Suppressor macrophage treated with lipopolysaccharide for 1 hour (primary cell): ENCODE measurements at places on chromosomes 11 and 22.

GRCh38 chr11:112221274-112221835, 4.9 kb upstream of the PTS start:
- no peak for DNase-seq

DNA sequence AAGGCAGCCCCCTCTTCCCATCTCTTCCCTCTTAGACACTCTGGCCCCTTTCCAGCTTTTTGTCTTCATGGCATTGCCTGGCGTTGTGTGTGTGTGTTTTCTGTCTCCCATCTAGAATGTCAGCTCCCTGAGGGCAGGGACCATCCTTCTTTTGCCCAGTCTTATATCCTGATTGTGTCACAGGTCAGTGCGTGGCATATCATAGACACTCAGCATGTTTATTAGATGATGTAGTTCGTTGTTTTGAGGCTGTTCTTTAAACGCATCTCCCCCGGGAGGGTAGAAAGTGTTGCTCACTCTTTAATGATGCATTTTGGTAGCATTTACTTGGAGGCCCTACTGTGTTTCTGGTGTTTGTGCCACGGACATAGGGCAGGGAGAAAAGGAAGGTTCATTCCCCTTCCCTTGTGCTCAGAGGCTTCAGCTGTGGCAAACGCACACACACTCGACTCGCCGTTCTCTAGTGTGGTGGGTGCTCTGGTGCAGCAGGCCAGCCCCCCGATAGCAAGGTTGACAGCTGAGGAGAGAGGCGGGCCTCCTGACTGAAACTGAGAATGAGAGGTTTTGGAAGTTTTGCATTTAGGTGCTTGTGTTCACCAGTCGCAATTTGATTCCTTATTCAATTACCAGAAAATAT, 60.2 kb downstream of the TNRC6B start:
- no peak for DNase-seq

GRCh38 chr11:72576661-72577060, 97.6 kb downstream of the PDE2A start:
- no peak for DNase-seq

DNA sequence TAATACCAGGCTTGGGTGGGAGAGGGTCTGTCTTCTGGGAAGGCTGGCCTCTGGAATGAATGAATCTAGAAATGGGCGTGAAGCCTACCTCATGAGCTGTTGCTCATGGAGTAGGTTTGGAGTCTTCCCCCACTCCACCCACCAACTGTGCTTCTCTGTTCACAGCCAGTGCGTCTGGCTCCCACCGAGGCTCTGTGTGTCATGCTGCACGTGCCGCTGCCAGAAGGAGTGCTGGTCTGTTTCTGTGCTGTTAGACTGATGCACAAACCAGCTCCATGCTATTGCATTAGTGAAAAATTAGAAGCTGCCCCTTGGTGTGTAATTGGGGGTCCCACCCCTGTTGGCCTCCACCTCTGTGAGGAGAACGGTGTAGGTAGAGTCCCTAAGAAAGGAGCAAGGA, 132.3 kb upstream of the PARVA start:
- no peak for DNase-seq

DNA sequence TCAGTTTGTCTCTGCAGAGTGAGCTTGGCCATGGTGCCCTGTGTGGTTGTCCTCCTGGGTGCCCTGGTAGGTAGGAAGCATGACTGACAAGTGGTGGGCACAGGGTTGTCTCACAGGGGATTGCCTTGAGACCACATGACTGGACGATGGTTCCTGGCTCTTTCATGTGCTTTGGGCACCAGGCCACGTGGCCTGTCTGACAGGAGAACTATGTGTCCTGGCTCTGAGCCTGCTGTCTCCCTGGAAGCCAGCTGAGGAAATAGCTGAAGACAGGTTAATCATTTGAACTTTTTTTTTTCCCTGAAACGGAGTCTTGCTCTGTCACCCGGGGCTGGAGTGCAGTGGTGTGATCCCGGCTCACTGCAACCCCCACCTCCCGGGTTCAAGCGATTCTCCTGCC, 93.2 kb downstream of the LDLRAD3 start:
- DNase-seq, result no peak

GRCh38 chr11:133531971-133532651, at the start of gene OPCML:
Gene OPCML (minus strand): TSS chr11:133532501.
- DNase-seq, result no peak

- DNase-seq, result no peak
Observed at GRCh38 chr11:95734009-95734572, 55.5 kb downstream of the FAM76B start.

DNA sequence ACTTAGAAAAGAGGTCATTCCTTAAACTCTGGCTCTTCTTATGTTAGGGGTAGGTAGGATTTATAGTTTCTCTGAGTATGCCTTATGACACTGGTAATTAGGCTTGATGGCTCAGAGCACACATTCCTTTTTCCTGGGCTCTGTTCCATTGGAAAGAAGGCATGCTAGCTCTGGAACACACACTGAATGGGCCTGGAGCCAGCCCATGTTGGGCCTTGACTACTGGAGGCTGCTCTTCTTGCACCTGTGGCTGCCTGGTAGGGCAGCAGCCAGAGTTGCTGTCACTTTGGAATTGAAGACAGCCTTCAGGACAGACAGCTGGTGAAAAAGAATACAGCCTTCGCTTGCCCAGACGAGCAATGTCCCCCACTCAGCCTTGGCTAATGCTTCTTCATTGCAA, 18.2 kb downstream of the MCAM start:
- no peak for DNase-seq

- DNase-seq, result no peak
Observed at GRCh38 chr11:89495951-89496350, 4.8 kb upstream of the NOX4 start.

- no peak for DNase-seq
Observed at GRCh38 chr11:33668468-33668825, 32.2 kb downstream of the C11orf91 start.

DNA sequence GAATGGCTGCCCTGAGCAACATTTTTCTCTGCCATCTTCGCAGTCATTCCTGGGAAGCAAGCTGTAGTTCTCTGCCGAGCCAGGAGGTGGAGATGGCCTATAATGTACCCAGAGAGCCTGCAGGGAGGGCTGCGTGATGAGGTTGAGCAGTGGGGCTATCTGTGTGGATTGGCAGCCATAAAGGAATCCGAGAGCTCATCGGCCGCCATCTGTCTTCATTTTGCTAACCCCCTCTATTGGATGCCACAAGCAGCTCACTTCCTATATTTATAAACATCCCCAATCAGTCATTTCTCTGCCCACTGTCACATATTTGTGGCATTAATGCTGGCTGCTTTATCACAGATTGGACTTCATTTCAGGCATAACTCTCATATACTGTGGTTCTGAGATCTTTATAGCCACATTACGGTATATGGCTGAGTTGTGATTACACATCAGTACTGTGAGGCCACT, 209.5 kb downstream of the NTM start:
- DNase-seq, result peak; percentile 25

DNA sequence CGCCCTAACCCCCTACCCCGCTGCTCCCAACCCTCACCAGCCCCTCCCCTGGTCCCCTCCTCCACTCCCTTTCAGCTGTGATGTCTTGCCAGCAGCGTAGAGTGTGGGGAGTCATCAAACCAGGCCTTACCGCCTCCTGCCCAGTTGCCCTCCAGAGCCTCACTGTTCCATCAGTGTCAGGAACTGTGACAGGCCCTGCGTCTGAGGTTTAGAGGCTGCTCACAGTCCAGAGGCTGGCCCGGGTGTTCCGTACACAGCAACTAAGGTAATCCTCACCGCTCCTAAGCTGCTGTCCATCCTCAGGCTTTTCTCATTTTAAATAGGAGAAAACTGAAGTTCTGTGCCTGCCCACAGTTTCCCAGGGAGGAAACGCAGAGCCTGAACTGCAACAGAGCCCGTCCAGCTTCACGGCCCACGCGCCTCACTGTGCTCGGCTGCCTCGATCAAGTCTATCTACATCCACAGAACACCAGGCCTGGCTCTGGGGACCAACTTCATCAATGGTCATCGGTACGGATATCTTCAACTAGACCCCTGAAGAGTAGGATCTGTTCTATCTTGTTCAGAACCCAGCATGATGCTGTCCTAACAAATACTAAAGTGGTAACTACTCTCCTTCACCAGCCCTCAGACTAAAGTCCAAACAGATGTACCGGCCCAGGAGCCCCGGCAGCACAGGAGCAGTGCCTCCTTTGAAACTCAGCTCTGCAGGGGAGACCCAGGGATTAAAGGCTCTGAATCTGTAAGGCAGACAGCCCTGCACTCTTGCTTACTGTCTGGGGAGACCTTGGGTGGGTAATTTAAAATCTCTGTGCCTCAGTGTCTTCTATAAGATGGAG, 10.3 kb downstream of the VPS37C start:
- no peak for DNase-seq

DNA sequence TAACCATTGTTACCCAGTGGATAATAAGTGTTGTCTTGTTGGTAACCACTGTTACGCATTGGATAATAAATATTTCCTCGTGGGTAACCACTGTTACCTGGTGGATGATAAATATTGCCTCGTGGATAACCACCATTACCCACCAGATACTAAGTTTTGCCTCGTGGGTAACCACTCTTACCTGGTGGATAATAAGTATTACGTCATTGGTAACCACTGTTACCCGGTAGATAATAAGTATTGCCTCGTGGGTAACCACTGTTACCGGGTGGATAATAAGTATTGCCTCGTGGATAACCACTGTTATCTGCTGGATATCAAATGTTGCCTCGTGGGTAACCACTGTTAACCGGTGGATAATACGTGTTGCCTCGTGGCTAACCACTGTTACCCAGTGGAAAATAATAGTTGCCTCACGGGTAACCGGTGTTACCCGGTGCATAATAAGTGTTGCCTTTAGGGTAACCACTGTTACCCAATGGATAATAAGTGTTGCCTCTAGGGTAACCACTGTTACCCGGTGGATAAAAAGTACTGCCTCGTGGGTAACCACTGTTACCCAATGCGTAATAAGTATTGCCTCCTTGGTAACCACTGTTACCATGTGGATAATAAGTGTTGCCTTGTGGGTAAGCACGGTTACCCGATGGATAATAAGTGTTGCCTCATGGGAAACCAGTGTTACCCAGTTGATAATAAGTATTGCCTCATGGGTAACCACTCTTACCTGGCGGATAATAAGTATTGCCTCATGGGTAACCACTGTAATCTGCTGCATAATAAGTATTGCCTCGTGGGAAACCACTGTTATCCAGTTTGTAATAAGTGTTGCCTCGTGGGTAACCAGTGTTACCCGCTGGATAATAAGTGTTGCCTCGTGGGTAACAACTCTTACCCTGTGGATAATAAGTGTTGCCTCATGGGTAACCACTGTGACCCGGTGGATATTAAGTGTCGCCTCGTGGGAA, 21.9 kb upstream of the NXPE4 start:
- DNase-seq, result no peak

- no peak for DNase-seq
Observed at GRCh38 chr11:44761551-44761961, 34.8 kb downstream of the TSPAN18 start.

GRCh38 chr11:82869657-82870056, 30.6 kb downstream of the PRCP start:
- DNase-seq, result no peak
